ENCODE measurements at places on chromosomes 12 and 14.

GRCh38 chr14:70651522-70651921 is 9.8 kb downstream of the TTC9 start:
- no peak for DNase-seq

DNA sequence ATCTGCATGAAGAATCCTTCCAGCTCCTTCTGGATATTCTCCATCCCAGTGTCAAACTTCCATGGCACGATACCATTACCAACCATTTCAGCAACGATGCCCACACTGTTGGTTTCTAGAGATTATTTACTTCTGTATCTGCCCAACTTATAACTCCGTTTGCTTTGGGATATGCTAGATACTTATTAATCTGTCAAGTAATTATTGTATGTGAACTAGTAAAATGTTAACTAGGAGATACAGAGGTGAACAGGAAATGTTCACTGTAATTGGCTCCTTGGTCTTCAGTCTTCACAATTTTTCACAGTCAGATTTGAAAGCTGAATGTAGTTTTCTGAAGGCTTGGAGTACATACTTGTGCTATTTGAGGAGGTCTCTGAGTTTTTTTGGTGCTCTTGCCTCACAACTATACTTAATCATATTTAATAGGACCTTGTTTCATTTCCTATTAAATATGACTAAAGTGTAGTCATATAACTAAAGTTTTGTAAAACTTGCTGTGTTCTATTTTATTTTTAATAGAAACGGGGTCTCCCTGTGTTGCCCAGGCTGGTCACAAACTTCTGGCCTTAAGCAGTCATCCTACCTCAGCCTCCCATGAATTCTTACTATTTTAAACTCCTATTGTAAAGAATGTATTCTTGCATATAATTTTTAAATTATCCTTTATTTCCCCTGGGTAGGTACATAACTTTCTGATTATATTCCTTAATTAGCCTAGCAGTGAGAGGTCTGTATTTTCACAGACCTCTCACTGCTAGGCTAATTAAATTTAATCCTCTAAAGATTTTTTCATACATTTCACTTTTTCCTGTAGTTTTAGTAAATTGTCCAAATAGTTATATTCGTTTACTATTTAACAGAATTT is 79.7 kb downstream of the FGD4 start:
- DNase-seq = no peak

DNA sequence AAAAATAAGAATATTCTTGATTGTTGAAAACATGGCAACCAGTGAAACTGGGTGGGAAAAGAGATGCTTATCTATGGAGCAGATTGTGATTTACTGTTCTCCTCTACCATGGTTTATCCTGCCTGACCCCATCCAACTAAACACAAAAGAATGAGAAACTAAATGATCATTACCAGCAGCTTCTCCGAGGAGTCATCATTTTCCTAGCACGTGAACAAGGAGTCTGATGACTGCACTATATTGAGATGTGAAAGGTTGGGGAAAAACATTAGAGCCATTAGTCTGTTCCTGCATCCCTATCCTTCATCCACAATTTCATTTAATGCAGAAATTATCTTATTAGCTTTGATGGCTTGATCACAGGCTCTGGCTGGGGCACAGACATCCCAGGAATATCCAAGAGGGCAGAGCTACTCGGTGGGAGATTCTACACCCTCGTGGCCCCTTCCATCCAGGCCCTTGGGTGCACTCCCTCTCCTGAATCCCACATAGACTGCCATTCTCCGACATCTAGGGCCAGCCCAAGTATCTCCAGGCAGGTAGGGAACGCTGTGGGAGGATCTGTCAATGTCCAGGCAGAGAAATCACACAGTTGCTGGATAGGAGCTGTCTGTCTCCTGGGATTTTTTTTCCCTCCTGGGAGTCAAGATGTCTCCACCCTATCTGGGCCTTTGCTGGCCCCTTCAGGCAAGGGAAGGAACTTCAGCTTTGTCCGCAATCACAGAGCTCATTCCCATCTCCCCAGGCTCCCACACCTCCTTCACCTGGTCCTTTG is 43.3 kb upstream of the DHRS4 start:
- peak; percentile 19 for DNase-seq

DNA sequence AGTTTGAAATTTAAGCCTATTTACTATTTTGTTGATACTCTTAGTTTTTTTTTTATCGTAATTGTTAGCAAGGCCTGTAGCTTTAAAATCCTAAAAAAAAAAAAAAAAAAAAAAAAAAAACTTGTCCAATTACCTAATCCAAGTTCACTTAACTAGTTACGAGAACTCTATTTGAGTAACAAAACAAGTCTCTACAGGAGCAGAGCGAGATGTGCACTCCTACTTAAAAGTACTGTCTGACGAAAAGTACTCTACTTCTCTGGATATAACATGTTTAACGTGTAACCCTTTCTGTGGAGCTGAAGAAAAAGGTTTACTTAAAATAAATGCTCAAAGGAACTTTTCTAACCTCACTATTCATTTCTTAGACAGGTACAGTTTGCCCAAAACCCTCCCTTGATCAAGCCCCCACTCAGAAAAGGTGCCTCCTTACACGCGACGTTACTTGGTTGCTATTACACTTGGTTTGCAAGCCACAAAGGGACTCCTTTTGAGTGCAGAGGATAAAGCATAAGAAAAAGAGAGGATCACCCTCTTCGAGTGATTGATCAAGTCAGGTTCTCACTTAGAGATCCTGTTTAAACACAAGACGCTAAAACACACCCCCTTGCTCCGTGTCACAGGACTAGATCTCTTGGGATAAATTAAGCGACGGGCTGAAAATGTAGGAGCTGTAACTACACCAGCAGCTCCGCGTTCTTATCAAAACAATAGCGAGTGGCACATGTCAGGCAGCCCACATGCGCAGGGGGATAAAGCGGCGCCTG is 2.2 kb downstream of the BAZ1A start:
- DNase-seq = peak; percentile 23

DNA sequence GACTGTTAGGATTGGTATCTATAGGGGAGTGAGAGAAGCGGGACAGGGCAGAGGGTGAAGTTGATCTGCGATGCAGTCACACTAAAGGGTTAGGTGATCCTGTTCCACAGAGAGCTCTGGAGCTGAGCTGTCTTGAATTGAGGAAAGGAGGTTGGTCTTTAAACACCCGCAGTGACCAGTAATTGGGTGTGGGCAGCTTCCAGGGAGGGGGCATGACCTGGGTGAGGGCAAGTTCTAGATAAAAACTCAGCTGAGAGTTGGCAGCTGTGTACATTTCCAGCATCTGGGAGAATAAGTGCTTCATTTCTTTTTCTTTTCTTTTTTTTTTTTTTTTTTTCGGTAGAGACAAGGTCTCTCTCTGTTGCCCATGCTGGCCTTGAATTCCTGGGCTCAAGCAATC is 35.1 kb downstream of the RDH12 start:
- no peak for DNase-seq

DNA sequence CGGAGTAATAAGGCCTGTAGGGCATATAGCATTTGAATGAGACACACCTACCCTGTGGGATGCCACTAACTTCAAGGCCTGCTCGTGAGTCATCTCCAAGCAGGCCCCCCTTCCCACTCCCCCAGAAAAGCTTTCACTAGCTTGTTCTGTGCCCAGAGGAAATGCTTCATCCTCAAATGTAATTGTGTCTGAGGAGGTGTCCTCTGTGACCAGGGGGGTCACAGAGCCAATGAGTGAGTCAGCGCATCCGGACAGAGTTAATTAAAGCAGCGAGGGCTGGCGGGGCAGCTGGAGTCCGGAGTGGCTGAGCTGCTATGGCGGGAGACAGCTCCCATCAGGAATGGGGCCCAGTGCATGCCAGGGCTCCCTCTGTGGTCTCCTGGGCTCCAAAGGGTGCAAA is 27.0 kb upstream of the ESRRB start:
- no peak for DNase-seq
